GOT3 (cell line): ENCODE measurements at places on chromosomes 6 and 20.

GRCh38 chr20:62787321-62787720 lies 9.0 kb upstream of the MRGBP start:
- DNase-seq: no peak

DNA sequence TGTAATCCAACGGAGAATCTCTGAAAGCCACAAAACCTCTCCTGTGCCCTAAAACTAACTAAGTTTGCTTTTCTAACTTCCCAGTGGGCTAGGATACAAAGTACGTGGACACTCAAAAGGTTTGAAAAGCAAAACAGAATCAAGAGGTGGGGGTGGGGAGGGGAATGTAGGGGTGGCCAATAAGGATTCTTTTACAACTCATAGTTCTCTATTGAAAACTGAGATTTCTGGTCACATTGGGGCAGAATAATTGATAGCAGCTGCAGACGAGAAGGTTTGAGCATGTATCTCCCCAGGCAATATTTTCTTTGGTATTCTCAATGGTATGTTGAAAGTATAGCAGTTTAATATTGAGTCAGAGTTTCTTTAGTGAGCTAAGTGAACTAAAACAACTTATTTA lies 376.7 kb upstream of the CITED2 start:
- DNase-seq: no peak

DNA sequence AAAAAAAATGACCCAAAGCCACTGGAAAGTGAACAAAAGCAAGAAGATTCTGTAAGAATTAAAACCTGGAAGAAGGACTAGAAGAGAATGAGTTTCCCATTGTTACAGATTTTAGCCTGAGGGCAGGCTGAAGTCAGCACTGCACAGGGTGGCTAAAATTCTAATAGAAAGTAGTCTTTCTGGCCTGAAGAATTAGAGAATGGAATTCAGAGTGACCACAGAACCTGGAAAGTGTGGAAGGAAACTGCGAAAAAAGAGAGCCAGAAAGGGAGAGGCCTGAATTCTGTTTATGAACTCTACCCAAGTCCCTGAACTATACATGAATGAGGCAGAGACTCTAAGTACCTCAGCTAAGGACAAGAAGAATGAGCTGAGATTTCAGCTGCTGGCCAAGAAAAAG lies 38.9 kb upstream of the FILIP1 start:
- no peak for DNase-seq

DNA sequence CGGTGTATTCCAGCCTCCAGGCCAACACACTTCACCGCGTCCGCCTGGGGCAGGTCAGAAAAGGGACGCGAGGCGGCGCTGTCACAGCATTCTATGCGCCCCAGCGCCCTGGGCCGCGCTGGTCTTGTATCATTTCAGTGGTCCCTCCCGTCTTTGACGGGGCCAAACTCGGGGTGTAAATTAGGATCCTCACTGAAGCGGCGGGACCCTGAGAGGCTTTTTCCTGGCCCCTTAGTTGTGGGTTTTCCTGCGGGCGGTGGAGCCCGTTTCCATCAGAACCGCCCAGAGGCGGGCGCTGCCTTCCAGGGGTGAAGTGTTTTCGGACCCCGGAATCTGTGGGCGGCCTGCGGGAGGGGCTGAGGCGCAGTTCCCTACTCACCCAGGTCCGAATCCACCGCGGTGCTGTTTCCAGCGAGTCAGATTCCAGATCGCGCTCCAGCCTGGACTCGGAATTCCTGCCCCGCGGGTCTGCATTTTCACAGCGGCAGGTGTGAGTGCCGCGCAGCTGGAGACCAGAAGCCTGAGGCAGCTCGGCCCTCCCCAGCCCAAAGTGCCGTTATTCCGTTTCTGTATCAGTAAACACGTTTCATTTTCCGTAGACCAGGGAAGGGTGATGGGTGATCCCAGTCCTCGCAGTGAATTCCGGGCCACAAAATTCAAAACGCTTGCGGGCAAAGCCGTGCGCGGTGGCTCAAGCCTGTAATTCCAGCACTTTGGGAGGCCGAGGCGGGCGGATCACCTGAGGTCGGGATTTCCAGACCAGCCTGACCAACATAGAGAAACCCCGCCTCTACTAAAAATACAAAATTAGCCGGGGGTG lies 3.9 kb upstream of the MICB start:
- DNase-seq: peak; percentile 37

GRCh38 chr6:31776989-31777666 lies at the start of gene VWA7:
VWA7 (minus strand) TSS chr6:31777328; CDS start chr6:31776779, 549 bp downstream.
- no peak for DNase-seq
